ENCODE measurements at places on chromosomes 11 and 22.

- no peak for DNase-seq
Observed at GRCh38 chr11:125110506-125110905, 920 bp downstream of the TMEM218 start.

DNA sequence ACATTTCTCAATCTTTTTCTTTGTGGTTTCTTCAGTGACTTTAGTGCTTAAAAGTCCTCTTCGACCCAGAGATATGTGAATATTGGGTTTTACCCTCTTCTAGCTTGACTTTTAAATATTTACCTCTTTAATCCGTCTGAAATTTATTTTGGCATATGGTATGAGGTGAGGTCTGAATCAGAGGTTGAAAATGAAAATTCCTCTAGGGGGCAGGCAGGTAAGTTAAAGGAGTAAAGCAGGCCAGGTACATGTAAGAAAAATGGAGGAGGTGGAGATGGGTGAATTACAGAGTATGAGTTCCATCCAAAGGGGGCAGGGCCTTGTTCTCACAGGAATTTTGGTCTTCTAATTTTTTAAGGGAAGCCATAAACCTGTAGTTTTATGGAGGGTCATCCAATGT, 263.8 kb upstream of the NARS2 start:
- no peak for DNase-seq

GRCh38 chr22:18067121-18067520, 10.7 kb upstream of the PEX26 start:
- DNase-seq, result no peak

DNA sequence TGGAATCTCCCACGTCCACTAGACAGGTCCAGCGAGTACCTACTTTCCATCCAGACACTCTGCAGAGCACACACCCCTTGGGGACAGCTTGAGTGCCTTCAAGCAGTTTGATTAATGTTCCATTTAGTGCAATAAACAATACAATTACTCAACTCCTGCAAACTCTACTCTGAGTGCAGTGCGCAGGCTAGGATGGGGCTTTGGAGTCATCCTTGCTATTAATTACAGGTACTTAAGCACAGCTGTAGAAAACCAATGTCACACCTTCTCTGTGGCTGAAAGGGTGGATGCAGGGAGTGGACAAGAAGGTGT, 82.6 kb downstream of the MN1 start:
- no peak for DNase-seq

- DNase-seq, result no peak
Observed at GRCh38 chr11:133414506-133414905, 117.8 kb downstream of the OPCML start.

DNA sequence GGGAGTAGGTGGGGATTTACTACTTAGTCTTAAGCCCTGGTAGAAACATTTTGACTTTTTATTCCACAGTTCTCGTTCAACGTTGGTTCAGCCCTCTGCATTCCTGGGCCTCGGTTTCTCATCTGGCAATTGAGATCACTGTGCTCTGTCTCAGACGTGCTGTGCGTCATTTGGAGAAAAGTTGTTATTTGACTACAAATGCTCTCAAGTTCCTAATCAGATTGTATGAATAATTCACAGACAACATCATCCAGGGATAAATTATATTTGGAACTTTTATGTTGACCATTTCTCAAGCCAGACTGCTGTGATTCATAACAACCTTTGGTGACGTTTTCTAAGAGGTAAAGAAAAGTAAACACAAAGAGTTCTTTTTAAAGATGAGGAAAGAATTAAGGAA, 69.2 kb downstream of the BLID start:
- peak; percentile 86 for DNase-seq

DNA sequence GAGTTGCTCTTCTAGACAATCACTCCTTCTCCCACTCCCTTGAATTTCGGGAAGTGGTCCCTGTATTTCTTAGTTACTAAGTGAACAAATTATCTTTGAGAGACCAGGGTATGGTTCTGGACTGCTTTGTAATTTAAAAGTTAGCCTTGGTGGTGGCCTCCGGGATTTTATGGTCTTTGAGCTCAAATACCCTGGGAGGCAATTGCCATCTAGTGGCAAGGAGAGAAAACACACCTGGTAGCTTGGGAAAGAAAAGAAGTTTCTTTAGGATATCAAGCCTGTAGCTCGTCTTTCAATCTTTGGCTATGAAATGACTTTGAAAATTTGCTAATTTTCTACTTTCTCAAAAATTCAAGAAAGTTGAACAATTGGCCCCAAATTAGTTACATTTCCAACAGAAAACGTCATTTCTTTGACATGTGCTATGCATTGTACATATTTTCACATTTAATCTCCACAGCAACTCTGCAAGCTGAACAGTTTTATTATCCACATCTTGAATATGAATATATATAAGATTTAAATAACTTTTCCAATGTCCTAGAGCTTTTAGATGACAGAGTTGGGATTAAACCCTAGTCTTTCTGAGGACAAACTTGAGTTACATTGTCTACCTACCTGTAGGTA, 39.1 kb downstream of the MMP27 start:
- DNase-seq, result peak; percentile 55

DNA sequence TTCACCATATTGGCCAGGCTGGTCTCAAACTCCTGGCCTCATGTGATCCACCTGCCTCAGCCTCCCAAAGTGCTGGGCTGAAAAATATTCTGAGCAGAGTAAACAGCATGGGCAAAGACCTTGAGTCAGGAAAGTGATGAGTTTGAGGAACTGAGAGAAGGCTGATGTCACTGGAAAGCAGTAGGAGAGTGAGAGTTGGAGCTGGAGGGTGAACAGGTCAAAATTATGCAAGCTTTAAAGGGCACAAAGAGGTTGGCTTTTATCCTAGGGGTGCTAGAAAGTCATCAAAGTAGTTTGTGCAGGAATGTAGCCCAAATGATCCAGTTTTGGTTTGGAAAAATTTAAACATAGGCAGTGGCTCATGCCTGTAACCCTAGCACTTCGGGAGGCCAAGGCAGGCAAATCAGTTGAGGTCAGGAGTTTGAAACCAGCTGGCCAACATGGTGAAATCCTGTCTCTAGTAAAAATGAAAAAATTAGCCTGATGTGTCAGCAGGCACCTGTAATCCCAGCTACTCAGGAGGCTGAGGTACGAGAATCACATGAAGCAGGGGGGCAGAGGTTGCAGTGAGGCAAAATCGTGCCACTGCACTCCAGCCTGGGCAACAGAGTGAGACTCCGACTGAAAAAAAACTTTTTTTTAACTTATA, 44.7 kb upstream of the CXCR5 start:
- DNase-seq, result peak; percentile 18

GRCh38 chr11:126339863-126340434, 15.5 kb upstream of the ST3GAL4 start:
- DNase-seq, result peak; percentile 64

DNA sequence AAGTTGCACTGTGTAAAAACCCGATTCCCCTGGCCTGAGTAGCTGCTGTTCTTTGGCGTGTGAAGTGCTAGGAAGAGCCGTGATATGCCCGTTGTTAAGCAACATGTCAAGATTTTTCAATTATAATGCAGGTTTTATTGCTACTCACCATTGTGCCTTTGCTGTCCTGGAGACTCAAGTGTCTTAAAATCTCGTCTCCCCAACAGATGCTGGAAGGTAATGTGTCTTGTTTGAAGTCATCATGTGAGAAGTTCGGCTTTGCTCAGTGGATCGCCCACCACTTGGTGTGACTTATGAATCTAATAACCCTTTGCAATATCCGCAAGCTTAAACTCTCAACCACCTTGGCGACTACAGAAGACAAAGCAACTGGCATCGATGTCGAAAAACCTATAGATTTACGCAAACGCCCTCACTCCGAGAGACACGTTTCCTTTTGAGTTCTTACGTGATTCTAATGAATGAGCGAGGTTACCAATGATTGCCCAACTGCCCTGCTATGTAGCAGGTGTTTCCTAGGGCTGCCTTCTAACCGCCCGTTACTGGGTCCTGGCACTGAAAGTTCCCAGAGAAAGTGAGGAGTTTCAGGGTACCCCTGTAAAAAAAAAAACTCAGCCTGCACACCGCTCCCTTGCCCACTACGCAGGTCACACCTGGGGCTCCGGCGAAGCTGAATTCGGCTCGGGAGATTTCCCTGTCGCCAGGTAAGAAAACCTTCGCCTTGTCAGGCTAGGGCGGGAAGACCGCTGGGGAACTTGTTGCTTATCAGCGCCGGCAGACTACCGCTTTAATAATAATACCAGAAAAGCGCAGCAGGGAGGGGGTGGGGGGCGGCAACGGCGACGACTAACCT, 21.2 kb upstream of the BDNF start:
- no peak for DNase-seq

- DNase-seq, result no peak
Observed at GRCh38 chr11:16337421-16338213, 18.7 kb downstream of the SOX6 start.

DNA sequence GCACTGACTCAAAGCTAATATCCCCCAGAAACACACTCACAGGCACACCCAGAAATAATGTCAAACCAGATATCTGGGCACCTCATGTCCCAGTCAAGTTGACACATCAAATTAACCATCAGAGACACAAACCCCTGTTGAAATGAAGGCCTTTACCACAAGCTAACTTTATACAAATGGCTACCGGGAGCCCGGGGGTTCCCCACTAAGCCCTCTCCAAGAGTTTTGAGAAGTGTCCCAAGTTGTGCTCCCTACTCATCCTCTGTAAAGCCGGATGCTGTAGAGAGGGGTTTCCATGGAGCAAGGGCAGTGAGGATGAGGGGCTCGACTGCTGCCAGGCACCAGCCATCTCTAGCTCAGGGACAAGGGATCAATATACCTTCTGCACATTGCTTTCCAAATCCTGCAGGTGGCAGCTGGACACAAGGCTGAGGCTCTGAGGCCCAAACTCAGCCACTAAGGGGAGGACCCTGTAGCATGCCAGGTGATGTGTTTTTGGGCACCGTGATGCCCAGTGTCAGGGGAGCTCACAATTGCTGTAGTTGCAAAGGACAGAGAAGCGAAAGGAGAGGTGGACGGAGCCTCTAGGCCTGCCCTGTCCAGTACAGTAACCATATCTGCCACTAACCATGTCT, 145.7 kb downstream of the TTC17 start:
- peak; percentile 11 for DNase-seq

GRCh38 chr22:44276706-44277356, 35.9 kb downstream of the SHISAL1 start:
- DNase-seq, result no peak

- DNase-seq, result peak; percentile 49
Observed at GRCh38 chr11:64448599-64449380, 89.8 kb downstream of the RPS6KA4 start.

DNA sequence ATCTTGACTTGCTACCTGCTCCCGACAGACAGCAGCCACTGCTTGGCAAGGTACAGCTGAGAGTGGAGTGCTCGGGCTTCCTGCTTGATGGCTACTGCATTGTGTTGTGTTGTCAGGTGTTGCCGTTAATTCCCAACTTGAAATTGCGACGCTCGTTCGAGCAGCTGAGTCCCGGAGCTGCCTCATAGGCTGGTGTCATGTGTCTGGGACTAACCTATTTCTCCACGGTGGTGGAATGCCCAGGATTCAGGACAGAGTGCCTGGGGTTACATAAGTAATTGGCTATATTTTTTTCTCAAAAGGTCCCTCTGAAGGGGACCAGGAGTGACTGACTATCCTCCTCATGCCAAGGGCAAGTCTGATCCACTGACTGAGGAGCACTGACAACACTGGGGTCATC, 18.5 kb downstream of the COMMD9 start:
- DNase-seq, result no peak

GRCh38 chr11:131618201-131618600, 247.8 kb downstream of the NTM start:
- DNase-seq, result peak; percentile 81

- no peak for DNase-seq
Observed at GRCh38 chr22:25950111-25950510, 208.1 kb downstream of the MYO18B start.

GRCh38 chr11:55956521-55956920, 13.2 kb downstream of the OR10AG1 start:
- no peak for DNase-seq

- DNase-seq, result no peak
Observed at GRCh38 chr11:102676084-102676483, 29.5 kb downstream of the MMP27 start.

DNA sequence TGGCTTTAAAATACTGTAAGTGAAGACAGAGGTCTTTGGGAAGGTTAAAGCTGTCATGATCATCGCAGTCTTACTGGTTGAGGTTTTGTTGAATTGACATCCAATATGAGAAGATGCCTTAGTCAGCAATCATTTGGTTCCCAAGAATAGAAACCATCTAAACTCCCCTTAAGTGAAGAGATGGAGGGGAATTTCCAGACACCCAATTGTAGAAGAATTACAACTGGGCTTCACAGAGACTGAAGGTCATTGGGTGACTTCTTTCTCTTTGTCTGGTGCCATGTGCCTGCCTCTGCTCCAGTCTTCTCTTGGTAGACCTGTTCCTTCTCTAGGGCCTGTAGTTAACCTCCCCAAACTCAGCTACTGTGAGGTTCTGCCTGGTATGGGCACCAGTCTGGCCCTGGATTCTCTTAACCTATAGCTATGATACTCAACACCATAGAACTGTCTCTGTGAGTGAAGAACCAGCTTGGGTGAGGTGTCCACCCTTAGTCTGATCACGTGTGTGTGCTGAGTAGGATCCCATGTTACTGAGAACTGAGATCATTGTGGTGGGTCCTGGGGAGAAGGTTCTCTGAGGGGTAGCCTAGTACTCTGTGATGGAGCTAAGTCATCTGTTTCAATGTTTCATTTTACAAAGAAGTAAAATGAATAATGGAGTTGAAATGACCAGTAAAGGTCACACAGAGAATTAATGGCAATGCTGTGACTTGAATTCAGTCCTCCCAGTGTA, 182.5 kb downstream of the CSNK2A3 start:
- no peak for DNase-seq

- no peak for DNase-seq
Observed at GRCh38 chr11:14242187-14242586, 116.8 kb downstream of the RRAS2 start.

- no peak for DNase-seq
Observed at GRCh38 chr11:6682591-6682935, 577 bp downstream of the MRPL17 start.

DNA sequence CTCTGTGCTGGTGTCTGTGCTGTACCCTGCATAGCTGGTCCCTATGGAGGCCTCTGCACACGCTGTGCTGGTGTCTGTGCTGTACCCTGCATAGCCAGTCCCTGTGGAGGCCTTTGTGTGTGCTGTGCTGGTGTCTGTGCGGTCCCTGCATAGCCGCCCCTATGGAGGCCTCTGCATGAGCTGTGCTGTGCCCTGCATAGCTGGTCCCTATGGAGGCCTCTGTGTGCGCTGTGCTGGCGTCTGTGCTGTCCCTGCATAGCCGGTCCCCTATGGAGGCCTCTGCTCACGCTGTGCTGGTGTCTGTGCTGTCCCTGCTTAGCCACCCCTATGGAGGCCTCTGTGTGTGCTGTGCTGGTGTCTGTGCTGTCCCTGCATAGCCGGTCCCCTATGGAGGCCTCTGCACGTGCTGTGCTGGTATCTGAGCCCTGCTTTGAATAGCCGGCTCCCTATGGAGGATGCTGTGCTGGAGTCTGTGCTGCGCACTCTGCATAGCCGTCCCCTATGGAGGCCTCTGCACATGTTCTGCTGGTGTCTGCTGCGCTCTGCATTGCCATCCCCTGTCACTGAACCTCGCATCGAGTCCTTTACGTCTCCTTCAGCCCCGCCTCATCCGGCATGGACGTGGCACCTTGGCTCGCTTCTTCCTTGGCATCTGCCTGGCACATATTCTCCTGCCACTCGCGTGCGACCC, 6.2 kb downstream of the NADSYN1 start:
- DNase-seq, result no peak

- no peak for DNase-seq
Observed at GRCh38 chr11:10497371-10498021, 42.4 kb downstream of the AMPD3 start.
